NCI-H2081 (cell line): ENCODE measurements at places on chromosomes 4 and X.

DNA sequence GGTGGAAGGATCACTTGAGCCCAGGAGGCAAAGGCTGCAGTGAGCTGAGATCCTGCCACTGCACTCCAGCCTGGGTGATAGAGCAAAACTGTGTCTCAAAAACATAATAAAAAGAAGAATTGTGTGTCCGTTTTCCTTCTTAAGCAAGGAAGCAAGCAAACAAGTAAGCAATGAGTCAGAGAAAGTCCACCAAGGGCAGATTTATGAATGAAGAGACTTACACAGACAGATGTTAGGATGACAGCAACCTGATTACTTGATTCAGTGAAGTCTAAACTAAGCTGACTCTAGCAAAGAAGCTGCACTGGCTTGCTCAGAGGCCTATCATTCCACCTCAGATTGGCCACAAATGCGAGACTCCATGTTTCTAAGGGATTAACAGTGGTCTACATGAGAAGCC, 34.1 kb upstream of the SCML1 start:
- no peak for DNase-seq

GRCh38 chr4:7843831-7844593, 95.6 kb downstream of the AFAP1 start:
- DNase-seq, result peak; percentile 23

GRCh38 chrX:9997041-9997440, 29.9 kb downstream of the CLDN34 start:
- no peak for DNase-seq

DNA sequence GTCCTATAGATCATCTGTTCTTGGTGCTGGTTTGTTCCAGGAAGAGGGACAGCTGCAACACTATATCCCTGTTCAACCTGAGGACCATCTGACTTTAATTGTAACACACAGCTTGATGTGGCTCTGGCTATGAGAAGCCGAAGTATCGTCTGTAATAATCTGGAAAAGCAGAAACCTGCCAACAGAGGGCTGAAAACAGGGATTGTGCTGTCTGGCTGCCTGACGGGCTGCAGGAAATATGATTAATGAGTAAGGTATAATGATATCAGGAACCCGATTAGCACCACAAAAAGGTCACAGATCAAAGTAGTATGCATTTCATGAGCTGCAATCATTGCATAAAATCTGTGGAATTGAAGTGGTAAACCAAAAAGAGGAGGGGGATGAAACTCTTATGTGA, 170.4 kb upstream of the MAB21L2 start:
- peak; percentile 69 for DNase-seq

GRCh38 chr4:113541933-113542332, 219.6 kb downstream of the CAMK2D start:
- DNase-seq, result no peak

DNA sequence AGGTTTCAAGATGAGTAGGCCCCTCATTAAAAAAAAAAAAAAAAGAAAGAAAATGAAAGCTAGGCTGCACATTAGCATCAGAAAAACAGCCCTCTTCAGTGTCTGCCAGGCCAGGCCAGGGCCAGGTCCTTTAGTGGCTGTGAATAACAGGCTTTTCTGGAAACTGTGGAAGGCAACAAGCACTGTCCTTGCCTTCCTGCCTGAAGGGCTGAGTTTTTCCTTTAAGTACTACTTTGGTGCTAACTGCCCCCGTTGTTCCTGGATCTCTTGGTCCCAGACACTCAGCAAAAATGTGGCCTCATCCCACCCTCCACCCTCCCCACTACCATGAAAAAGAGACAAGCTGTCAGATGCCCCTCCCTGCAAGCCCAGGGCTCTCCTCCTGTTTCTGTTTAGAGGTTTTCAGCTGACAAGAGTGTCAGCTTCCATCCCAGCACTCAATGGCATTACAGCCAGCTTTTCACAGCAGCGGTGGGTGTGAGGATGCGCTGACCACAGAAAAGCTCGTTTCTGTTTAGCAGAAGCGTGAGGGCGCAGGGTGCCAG, 174.2 kb downstream of the NHS start:
- no peak for DNase-seq

- DNase-seq, result no peak
These were observed 164.8 kb upstream of the ZIC3 start for GRCh38 chrX:137401092-137401491.

- no peak for DNase-seq
These were observed 5.0 kb upstream of the ZRSR2 start for GRCh38 chrX:15785176-15785750.

DNA sequence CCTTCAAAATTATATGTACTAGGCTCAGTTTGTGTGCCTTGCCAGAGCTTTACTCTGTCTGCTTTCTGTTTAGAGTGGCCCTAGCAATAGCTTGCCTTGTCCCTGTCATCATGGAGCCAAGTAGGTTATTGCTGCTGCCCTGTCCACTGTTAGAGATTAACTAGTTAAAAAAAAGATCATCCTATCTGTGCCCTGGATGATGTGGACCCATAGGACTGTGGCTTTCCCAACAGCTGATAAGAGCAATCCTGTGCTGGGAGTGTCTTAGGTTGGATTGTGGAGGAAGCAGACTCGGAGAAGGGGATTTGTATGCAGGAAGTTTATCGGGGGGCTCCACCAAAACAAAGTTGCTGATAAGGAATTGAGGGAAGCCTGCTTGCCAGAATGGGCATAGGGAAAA, 23.8 kb downstream of the PPP1R2C start:
- no peak for DNase-seq

DNA sequence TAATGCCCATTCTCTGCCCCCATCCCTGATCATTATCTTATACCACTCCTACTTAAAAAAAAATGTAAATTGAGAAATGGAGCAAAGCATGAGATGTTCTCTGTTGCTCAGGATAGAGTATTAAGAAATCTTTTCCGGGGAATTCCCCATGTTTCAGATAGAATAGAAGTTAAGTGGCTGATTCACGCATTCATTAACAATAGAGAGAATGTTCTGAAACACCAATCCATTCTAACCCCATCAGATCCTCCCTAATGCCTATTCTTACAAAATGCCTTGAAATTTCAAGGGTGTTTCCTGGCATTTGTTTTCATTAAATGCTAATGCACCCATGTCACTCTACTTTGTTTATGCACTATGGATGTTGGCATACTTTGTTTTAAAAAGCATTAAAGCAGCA, 101.1 kb downstream of the AREG start:
- DNase-seq, result no peak

GRCh38 chr4:144347121-144347520, 206.6 kb upstream of the GYPA start:
- no peak for DNase-seq

DNA sequence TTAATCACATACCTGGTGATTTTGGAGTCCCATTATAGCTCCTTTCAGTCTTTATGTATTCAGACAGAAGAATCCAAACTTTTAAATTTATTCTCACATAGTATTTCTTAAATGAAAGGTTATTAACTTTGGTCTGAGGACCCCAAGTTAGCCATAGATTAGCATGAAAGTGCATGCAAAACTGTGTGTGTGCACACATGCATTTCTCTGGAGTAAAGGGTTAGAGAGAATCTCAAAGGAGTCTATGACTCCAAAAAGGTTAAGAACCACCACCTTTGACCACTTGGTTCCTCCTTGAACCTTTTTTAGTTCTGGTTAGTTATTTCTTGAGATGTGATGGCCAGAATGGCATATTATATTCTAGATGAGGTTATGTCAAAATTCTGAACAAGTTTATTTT, 102.0 kb downstream of the MGST2 start:
- no peak for DNase-seq

DNA sequence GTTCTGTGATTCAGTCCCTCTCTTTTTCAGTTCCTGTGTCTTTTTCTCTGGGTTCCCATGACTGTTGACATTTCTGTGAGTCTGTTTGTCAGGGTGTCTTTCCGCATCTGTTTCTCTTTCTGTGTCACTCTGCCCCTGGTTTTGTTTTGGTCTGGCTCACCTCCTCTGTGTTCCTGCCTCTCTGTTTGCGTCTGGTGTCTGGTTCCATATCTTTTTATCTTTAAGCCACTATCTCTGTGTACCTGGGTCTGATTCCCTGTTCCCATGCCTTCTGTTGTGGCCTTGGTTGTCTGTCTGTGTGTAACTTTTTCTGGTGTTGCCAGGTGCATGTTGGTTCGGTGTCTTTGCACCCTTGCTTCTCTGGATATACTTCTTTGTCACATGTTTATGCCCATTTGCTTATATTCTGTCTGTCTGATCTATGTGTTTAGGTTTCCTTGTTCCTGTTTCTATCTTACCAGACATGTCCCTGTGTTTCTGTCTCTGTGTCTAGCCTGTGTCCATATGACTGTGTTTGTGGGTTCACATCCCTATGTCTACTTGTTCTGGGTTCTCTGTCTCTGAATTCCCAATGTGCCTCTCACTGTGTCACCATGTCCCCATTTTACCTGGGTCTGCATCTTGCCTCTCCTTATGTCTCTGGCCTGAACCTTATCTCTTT, 50.2 kb downstream of the ITIH6 start:
- no peak for DNase-seq

DNA sequence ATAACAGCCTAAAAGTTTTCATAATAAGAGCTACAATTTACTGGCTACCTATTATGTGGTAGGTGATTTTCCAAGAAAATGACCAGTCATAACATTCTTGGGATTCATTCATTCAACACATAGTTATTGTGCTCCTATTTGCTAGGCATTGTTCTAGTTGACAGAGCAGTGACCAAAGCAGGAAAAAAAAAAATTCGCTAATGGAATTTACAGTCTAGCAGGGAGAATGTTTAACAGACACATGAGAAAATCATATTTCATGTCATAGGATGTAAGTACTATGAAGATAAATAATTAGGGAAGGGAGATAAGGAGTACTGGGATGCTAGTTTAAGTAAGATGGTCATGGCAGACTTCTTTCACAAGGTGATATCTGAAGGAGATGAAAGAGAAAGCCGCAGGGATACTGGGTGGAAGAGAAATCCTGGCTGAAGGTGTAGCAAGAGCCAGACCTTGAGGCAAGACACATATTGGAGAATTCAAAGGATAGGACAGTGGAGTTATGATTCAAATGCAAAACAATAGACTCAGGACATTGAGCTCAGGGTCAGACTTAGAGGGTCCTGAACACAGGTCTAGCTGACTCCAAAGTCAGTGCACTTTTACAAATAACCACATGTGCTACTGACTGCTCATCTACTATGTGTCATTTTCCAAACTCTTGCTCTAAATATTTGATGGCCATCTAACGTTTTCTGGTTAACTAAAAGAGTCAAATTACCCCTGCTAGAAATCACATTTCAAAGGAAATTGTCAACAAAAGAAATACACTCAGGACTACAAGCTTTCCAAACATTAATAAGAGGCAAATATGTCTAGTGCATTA, 20.4 kb downstream of the SPCS3 start:
- DNase-seq, result no peak

DNA sequence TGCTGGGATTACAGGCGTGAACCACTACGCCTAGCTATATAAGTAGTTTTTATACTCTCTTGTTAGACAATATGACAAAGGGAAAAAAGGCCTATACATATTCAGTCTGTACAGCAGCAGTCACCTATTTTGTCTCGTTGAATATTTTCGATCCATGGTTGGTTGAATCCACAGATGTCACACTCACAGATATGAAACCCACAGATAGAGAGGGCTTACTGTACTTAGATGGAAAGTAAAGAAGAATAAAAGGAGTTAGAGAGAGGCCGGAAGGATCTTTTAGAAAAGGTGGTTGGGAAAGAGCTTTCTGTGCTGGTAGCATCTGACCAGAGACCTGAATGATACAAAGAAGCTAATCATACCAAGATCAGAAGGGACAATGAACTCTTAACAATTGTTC, 38.3 kb upstream of the SPINK2 start:
- DNase-seq, result no peak

GRCh38 chrX:102808336-102808735, 87.8 kb downstream of the GPRASP3 start:
- DNase-seq, result no peak

DNA sequence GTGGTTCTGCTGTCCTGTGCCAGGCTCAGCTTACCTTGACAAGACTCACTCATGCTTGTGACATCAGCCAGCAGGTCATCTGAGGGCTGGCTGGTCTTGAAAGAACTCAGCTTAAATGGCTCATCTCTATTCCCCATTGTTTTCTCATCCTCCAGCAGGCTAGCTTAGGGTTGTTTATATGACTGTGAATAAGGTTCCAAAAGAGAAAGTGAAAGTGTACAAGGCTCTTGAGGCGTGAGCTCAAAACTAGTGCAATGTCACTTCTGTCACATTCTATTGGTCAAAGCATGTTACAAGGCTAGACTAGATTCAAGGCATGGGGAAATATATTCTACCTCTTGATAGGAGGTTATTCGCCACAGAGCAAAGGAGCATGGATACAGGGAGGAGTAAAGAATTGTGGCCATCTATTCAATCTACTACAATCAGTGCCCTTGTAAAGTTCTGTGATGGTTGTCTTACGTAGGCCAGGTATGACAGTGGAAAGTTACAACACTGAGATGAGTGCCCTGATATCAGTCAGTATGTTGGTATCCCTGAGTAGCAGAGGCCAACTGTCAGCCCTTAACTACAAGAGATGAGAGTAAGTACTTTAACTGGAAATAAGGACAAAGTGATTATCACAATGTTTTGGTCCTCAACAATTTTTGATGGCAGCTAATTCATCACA, 19.8 kb upstream of the TMLHE start:
- no peak for DNase-seq

GRCh38 chrX:154595559-154596249, 10.8 kb downstream of the CTAG1A start:
- DNase-seq, result no peak

GRCh38 chr4:101135371-101136010, 211.8 kb downstream of the PPP3CA start:
- DNase-seq, result no peak

- DNase-seq, result no peak
These were observed 101.8 kb downstream of the HMX1 start for GRCh38 chr4:8769645-8770517.

DNA sequence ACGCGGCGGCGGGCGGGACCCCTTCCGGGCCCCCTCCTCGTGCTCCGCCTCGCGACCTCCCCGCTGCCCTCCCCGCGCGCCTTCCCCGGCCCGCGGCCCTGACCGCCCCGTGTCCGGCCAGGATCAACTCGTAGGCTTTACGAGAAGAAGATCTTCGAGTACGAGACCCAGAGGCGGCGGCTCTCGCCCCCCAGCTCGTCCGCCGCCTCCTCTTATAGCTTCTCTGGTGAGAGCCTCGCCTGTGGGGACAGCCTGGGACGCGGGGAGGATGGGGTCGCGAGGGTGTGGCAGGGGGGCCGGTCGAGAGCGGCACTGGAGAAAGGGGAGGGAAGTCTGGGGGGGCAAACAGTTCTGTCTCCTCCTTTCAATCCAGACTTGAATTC, 465 bp downstream of the EMD start:
- DNase-seq, result no peak

DNA sequence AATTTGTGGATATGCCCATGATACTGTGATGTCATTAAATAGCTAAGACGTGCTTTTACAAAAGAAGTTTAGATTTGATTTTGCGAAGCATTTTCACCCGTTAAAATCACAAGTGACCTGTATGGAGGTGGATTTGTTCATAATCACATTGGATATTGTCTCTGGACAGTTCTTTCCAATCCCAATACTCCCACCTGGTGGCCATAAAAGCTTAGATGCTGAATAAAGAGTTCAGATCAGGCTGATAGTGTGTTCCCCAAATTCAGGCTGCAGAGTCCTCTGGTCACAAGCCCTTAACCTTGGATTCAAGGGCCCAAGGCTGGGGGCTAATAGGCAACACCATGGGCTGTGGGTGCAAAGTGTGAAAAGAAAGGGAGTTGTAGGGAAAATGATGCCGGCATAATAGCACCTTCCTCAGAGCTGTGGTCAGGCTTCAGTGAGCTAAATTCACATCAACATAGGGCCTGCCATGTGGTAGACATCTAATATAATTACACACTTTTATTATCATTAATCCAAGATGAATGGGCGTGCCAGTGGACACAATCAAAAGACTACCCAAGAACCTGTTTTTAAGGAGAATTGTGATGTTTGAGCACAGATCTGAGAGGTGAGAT, 28.1 kb downstream of the SMIM43 start:
- DNase-seq, result peak; percentile 43

GRCh38 chr4:120622601-120623000, 299.9 kb downstream of the PRDM5 start:
- DNase-seq, result no peak
